ENCODE measurements at places on chromosomes 2 and 18.

DNA sequence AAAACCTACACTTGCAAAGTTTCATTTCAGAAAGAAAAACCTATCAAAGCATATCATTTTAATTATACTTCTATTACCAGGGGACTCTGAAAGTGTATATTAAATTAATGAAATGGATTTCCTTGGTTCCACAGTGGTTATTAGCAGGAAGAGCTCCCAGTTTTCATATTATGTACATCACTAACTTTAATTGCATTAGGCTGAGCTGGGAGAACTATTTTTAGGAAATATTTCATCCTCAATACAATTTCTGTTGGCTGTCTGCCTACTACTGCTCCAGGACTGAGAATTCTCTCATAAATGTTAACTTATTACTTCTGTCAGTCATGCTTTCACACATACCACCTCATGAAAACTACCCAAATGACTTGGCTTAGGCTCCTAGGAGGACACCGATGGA is 301.4 kb downstream of the CMPK2 start:
- DNase-seq, result no peak

- no peak for DNase-seq
Measured at GRCh38 chr2:66317268-66317890, 117.5 kb upstream of the MEIS1 start.

- no peak for DNase-seq
Measured at GRCh38 chr2:55952415-55952814, 28.8 kb upstream of the EFEMP1 start.

DNA sequence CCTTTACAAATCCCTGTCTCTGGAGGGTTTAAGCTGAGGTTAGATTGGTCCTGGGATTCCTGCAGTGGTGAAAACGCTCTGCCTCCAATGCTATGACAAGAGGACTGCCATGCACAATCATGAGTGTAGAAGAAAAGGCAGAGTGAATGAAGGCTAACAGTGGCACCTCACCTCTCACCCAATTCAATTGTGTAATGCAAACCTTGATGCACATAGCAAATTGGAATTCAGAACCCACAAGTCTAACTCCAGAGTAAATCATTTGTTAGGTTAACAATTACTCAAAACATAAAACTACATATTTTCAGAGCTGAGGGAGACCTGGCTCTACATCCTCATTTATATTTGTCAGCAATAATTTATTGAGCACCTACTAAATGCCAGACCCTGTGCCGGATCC is 1.8 kb downstream of the TGFBRAP1 start:
- DNase-seq, result no peak

All from activated CD4-positive, CD25-positive, alpha-beta regulatory T cell treated with anti-CD3 and anti-CD28 coated beads, Interleukin-2, amount 50 U/mL, for 16 hours (primary cell).